ENCODE measurements at places on chromosomes 2 and 18. TPM values are rescaled to one million over a fixed set of nuclear protein-coding genes. Genes with fewer than 3 reads are reported as not detected.

DNA sequence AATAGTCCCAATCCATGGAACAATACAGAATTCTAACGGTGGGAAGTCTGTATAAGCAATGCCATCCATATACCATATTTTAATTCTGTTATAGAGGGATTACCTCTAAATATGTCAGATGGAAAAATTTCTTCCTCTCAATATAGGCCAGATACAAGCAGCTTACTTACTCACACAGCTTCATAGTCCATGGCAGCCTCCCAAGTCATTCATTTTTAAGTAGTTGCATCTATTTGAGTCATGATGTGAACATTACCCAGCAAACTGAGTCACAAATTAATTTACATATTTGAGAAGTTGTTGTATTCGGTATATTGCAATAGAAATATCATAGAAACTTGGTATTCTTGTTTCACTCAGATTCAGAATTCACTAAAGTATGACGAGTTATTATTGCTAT, 20.3 kb downstream of the TBR1 start:
- no peak for DNase-seq

DNA sequence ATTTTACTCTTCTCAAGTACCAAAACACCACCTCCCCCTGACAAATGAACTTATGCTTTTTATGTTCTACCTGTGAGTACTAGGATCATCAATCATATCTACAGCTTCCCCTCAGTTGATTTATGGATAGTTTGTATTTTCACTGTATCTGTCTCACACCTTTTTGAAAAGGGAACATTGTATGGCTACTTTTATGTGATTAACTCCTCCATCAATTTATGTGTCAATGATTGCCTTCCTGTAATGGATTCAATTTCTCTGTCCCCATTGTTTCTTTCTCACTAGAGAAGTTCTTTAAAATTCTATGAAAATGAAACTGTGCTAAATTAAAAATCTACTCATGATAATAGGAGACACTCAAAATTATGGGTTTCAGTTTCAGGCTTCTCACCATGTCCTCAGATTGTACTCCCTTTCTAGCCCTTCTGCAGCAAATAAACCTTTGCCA, 935.0 kb downstream of the TRIB2 start:
- no peak for DNase-seq

DNA sequence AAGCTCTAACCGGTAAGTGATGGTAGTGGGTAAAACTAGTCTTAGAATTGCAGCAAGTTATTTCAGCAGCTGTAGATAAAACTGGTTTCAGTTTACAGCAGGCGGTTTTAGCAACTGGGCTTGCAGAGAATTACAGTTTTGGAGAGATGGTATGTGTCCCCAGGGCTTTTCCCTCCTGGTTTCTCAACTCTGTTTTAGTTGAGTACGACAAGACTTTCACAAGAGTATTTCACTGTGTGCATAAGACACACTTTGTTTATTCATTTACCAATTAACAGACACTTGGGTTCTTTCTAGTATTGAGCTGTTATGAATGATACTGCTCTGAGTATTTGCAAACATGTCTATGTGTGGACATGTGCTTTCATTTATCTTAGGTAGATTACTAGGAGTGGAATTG, 65.6 kb upstream of the RFX8 start:
- DNase-seq = no peak

GRCh38 chr2:47034973-47035609, 119.5 kb upstream of the MCFD2 start:
- no peak for DNase-seq

- no peak for DNase-seq
Measured at GRCh38 chr2:232636788-232637420, 3.5 kb downstream of the EFHD1 start.

DNA sequence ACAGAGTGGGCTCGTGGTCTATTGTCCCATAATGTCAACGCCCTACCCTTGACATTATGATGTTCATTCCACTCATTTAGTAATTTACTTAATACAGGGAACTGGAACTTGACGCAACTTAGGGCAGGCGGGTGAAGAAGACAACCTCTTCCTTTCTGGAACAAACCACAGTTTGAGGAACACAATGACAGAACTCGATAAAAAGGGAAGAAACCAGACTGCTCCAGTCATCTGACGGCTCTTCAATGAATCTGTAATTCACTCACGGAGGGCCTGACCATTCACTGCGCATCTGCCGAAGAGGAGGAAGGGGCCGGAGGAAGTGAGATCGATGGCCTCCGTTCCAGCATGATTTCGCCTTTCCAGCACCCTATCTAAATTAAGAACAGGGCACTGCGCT, 83.2 kb downstream of the BCL2 start:
- DNase-seq = no peak

DNA sequence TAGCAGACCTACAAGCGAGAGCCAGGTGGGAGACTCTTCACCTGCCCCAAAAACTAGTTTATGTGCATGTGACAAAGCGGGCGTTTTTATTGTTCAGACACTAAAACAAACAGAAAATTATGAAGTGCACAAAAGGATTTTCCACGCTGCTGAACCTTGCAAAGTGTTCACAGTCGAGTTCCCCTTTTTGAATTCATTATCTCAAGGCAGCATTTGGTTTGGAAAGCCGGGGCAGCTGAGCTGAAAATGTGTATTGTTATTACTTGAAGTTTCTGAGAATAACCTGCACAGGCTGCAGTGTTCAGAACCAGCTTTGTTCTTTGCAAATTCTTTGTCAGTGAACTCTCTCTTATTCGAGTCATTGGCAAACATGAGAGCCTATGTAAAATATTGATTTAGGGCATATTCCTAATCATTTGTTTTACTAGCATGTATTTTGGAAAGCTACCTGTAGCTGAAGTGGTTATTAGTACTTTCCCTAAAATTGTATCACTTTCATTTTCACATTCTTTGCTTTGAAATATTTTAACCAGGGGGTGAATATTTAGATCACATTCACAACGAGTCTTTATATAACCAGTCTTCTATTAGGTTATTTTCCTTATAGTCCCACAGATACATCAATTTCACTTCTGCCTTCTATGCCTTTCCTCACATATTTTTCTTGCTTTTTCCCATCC, 59.5 kb downstream of the LRRTM1 start:
- DNase-seq = no peak

- no peak for DNase-seq
Measured at GRCh38 chr2:161486111-161486510, 70.0 kb downstream of the TBR1 start.

DNA sequence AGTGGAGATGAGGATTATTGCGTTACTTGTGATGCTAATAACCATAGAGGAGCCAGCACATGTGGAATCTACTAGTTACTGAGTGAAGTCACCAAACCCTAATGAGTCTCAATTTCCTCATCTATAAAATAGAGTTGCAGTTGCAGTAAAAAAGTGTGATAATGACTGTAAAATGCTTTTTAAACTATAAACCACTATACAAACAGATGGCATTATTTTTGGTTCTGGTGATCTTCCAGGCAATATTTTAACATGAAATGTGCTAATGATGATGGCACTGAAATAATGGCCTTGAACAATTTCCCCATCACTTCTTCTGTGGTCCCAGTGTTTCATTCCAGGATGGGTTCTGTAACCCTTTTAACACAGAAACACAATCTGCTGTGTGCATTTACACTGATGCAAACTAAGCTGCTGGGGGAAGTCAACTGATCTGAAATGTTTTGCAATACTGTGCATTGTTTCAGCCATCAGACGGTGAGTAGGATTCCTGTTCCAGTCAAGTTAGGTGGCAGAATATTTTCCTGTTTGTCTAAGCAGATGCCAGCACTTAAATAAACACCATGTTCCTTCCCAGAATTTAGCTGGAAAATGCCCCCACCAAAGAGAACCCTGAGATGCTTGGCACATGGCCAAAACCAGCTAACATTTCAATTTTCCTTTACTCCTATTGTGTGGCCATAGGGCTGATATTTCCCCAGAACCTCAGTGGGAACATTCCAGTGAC, 52.6 kb downstream of the TACR1 start:
- DNase-seq = no peak

DNA sequence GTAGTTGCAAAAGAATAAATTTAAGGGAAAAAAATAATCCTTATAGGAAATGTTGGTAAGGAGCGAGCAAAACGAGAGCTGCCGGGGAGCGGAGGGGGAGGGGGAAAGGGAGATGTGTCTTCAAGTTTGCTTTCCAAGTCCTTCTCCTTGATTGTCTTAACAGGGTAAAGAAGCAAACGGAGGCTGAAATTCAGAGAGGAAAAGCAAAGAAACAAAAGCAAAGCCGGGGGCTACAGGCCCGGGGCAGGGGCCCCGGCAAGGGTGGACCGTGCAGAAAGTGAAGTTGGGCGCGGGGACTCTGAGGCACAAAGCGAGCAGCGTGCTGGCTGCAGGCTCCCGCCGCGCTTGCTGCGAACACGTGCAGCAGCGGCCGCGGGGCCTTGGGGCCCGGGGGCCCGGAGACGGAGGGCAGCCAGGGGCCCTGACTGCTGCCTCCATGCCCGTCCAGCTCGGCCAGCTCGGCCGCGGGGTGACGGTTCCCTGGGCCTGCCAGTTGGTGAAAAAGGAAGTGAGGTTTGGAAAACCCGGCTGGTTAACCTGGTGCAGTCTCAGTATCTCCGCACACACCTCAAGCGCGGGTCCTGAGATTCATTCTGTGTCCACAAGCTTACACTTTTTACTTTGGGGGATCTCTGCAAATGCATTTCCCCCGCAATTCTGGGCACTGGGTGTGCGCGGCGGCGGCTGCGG, 4.1 kb downstream of the BCL11A start:
- no peak for DNase-seq

DNA sequence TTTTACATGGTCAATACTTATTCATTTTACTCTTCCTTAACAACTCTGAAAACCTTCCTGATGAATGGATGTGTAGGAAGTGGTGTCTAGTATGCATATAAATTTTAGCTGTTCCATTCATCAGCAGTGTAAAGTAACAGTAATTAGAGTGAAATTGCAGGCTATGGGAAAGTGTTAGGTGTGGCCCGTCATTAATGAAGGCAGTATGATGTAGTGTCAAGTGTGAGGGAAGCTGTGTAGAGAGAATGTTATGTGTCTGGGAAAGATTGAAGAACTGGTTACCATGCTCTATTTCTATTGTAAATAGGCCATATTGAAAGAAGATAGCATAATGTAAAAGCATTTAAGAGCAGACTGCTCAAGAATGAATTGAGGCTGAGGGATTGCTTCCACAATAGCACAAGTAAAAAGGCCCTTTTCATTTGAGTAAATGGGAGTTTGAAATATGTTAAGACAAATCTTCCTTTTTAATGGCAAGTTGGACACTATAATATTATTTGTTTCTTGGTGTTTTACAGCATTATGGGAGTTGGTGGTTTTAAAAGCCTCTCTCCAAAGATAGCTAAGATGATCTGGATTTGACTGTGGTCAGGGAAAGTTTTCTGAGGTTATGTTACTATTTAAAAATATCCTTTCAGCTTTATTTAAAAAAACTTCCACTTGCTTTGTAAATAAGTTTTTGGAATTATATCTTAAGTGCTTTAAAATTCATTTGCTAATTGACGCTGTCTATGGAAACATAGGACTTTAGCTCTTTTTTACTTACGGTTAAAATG, 401.0 kb upstream of the ZEB2 start:
- no peak for DNase-seq

DNA sequence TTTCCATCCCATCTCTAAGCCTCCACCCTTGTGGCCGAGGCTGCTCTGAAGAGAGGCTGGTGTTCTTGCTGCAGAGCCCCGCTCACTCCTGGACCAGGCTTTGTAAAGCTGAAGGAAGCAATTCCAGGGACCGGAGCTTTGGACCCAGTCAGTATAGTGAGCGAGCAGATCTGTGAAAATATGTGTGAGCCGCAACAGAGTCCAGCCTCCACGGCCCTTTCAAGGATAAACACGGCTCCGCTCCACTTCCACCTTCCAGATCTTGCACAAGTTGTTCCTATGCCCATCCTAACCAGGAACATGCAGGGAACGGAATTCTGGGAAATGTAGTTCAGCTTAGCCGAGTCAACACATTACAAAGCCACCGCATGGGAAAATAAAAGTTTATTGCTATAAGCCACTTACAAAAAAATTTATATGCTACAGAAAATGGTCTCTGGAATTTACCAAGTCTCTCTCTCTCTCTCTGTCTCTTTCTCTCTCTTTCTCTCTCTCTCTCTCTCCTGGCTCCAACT, 151.7 kb upstream of the ZNF521 start:
- DNase-seq = peak; percentile 48

DNA sequence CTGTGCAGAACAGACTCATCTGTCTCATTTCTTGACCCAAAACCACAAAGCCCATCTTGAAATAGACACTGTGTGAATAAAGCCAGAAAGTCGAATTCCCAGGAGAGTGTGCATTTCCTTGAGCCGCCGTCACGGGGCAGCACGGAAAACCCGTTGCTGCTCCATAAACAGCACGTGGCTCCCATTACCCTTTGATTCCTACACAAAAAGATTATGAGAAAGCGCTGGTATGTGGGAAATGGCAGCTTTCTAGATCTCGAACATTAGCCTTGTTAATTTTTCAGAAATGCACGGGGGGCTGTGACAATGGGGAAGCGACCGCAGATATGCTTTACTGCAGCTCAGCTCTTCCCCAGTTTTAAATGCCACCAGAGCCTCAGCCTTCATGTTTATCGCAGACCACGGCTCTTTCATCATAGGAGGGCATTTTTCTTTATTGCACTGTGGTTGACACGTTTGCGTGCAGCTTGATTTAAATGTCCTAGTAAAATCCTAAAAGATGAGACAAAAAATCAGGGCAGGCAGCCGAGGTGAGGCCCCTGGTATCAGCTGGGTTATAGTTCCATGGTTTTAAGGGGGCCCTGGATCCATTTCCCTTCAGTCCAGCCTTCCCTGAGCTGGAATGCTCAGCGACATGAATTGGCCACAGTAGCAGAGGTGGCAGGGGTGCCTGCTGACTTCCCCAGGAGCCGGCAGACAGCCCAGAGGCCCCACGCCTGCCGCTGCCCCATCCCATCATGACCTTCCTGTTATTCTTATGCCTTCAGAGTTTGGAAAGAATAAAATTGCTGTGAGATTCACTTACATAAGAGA, 249.3 kb downstream of the NDUFA10 start:
- peak; percentile 37 for DNase-seq

DNA sequence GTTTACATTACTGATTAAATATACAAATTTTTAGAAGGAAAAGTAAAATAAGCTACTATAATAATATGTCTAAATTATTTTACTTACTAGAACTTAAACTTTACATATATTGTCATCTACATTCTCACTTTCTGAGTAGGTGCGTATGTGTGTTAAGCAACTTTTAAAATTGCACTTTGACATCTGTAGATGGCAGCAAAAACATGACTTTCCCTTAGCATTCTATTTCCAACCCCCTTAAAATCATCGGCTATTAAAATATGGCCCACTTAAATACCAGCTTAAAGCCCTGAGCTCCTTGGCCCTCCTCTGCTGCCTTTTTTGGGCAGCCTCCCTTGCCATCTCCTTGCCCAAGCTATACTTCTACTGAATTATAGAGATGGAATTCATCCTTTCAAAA, 78.0 kb downstream of the UPP2 start:
- no peak for DNase-seq

Gene MC4R
- not detected for total RNA-seq

Gene ZNF514
- 33.3 TPM for total RNA-seq

Gene GBX2
- not detected for total RNA-seq

Gene MGAT5
- 56.3 TPM for total RNA-seq

Gene HADHB
- 151 TPM for total RNA-seq

Gene GNLY
- 1.9 TPM for total RNA-seq

Data from ureter (tissue), 1 donor.